ENCODE measurements at places on chromosomes 2 and 18.

DNA sequence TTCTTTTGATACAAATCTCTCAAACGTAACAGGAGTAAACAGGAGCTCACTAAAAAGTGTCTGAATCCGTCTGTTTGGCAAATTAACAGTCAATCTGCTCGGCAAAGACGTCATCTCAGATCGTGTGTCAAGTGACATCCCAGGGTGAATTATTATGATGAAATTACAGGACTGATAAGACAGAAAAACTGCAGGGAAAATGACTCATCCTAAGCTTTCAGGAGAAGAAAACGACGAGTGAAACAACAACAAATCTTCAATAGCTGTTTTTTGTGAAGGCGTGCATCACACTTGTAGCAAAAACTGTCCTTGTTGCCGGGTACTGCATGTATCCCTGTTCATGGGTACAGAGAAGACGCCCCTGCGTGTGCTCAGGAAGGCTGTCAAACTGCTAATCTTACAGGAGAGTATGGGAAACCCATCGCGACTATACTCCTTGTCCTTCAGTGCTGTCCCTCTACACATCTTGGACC lies 24.9 kb downstream of the EPB41L3 start:
- DNase-seq: no peak

DNA sequence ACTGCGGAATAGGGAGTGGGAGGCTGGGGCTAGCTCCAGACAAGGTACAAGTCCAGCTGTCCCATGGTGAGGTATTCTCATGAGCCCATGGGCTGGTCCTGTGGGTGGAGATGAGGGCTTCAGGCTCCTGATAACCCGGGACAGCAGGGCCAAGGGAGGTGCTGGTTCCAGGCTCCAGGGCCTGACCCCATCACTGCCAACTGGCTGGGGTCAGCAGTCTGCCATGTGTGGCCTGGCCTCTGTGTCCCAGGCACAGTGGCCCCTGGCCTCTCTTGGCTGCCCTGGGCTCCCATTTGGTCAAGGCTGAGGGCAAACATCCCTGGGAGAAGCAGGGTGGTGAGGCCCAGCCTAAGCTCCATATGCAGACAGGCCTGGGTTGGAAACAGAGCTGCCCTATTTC lies 966 bp upstream of the OXER1 start:
- no peak for DNase-seq

DNA sequence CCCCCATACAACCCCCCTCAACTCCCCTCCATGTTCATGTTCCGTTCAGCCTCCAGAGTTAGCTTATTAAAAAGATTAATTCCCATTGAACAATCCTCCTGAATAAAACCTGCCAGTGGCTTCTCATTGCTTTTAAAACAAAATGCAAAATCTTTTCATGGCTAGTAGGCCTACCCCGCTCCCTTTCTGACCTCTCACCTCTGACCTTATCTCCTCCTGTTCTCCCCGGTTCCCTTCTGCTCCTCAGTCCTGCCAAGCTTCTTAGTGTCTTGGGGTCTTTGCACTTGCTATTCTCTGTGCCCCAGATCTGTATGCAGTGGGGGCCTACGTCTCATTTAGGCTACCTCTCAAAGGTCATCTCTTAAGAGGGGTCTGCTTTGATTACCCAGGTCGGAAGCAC lies 64.3 kb downstream of the RHOB start:
- DNase-seq: no peak

DNA sequence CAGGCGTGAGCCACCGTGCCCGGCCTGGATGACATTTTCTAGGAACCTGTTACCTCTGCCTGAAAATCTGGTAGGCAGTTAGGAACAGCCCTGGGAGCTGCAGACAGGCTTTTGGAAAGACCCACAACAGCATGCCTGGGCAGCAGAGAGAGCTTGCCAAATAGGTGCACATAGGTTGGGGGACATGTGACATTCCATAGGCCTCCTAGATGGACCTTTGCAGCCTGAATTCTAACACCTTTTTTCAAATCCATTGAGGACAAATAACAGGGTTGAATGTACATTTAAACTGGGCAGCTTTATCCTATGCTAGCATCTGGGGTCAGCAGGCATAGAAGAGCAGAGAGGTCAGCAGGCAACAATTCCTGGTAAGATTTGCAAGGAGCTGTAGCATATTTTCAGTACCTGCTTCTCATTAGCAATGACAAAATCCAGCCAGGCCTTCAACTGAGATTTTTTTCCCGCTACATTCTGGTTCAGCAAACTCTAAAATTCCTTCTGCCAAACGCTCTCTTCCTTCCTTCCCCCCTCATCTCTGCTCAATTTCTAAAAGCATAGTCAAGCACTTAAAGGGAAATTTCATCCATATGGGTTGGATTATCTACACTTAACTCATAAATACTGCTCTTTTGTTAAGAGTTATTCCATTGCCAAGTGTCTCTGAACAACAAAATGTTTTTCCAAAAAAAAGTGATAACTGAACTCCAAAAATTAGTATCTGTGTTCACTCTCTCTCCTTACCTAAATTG lies 75.2 kb downstream of the SOWAHC start:
- DNase-seq: no peak

DNA sequence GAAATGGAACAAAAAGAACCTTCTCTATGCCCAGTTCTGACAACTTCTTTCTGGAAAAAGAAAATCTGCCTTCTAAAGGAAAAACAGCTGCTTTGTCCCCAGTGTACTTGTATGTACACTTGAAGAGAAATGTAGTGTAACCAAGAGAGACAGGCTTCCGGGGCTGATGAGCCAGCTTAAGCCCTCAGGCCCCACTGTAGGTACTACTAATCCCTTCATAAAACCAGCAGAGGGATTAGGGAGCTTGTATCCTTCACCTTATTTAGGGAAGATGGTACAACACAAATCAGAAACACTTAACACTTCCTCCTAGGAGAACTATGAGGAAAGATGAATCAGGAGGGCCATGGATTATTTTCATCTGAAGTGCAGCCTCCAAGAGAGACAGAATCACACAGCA lies 18.8 kb upstream of the SUCLG1 start:
- no peak for DNase-seq

- no peak for DNase-seq
Measured at GRCh38 chr2:107595285-107595684, 231.4 kb upstream of the RGPD4 start.

- DNase-seq: no peak
Measured at GRCh38 chr2:218072478-218073024, 3.5 kb downstream of the RUFY4 start.

GRCh38 chr18:51506811-51507210 lies 309.3 kb upstream of the MEX3C start:
- no peak for DNase-seq

DNA sequence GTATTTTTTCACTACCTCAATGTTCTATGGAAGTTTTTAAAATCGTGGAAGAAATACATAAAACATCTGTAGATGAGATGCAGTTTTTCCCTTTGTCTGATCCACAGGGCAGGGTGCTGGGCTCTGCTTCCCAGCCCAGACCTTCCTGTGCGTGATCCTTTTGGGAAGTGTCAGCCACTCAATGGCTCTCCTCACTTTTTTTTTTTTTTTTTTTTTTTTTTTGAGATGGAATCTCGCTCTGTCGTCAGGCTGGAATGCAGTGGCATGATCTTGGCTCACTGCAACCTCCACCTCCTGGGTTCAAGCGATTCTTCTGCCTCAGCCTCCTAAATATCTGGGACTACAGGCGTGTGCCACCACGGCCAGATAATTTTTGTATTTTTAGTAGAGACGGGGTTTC lies 32.8 kb downstream of the SOWAHC start:
- no peak for DNase-seq

GRCh38 chr18:35083174-35083712 lies 42.0 kb downstream of the MAPRE2 start:
- DNase-seq: no peak

DNA sequence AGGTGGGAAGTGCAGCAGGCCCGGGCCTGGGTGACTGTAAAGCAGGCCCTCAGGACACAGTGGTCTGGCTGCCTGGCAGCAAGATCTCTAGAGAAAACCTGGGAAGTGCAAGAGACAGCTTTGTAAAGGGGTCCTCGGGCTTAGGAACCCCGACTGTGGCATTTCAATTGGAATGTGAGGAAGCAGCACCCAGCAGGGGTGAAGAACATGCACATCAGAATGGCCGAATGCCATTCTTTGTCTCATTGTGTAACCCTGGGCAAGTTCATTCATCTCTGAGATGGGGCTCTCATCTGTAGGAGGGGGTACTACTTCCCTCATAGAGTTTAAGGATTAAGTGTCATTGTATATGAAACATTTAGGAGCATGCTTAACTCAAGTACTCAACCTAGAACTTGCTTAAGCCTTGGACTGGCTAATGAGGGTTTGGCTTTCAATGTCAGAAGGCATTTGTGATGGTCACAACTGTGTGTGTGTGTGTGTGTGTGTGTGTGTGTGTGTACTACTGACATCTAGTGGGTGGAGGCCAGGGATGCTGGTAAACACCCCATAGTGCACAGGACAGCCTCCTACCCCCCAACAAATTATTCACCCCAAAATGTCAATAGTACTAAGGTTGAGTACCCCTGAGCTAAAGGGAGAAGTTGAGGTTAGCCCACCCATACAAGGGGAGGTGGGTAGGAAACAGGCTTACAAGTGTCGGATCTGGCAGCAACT lies 29.3 kb downstream of the MEX3C start:
- DNase-seq: no peak

GRCh38 chr2:139631966-139632365 lies 851.8 kb upstream of the NXPH2 start:
- no peak for DNase-seq

DNA sequence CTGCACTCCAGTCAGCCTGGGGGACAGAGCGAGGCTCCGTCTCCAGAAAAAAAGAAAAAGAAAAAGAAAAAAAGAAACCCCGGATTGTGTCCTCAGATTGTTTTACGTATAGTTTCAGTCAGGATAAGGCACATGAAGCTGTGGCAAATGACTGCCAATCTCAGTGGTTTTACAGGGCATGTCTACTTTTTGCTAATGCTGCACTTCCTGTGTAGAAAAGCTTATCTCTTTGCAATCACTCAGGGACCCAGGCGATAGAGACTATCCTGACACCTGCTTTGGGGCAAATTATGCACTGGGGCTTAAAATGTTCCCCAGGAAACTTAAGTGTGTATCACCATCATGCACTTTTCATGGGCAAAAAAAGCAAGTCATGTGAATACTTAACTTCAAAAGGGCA lies 103.7 kb upstream of the MEIS1 start:
- no peak for DNase-seq

DNA sequence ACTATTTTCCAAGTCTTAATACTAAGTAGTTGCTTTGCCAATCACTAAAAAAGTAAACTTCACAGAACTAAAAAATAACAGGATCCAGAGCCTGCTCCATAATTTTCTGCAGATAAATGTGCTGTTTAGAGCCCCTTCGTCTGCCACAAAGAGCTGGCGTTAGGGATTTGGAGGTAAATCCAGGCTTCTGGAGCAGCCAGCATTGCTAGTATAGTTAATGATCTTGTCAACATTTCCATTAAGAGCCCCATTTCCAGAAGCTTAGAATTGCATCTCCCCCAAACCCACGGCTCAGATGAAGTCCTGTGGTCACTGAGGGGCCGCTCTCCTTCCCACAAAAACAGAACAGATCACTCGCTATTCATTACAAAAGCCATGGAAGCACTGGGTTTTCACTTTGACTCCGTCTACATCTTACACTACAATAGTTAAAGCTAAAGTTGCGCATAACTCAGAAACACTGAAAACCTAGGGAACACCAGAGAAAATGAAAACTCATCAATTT lies 41.9 kb downstream of the ZNF516 start:
- no peak for DNase-seq

DNA sequence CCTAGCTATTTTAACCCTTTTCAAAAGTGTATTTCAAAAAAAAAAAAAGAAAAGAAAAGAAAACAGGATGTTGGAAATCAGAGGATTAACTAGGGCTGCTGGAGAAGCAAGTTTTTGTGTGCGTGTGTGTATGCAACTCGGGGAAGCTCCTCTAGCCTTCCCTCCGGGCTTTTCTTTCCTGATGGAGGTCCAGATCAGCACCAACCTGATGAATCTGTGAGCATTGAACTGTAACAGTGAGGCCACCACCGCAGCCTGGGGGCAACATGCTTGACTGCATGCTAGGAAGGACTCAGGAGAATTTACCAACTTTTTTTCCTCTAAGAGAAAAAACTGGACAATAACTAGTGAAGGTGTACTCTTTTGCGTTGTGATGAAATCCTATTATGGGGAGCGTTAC lies 2.3 kb downstream of the OBSL1 start:
- no peak for DNase-seq

DNA sequence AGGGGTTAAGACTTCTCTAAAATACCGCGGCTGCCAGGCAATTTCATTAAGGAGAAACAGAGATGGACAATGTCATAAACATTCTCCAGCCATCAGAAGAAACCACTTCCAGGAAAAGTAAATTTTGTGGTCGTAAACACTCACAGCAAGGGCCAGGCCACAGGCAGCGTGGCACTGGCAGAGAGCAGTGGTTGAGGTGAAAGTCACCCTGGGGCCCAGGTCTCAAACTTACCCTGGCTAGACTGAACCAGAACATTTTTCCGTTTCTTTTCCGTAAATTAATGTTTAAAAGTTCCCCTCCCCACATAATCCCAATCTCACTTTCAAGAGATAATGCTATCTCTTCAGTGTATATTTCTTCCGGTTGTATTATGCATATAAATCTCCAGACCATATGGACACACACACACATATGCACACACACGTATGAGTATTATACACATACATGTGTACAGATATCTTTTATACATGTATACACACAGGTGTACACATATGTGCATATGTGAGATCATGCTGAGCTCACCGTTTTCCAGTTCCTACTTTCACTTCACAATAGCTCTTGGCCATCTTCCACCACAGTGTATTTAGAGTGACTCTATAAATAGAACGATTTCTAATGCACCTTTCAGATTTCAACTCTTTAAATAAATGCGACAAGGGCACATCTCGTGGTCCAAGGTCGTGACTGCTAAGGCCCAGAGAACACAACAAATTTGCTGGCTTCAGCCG lies 90.1 kb downstream of the MALT1 start:
- DNase-seq: no peak

DNA sequence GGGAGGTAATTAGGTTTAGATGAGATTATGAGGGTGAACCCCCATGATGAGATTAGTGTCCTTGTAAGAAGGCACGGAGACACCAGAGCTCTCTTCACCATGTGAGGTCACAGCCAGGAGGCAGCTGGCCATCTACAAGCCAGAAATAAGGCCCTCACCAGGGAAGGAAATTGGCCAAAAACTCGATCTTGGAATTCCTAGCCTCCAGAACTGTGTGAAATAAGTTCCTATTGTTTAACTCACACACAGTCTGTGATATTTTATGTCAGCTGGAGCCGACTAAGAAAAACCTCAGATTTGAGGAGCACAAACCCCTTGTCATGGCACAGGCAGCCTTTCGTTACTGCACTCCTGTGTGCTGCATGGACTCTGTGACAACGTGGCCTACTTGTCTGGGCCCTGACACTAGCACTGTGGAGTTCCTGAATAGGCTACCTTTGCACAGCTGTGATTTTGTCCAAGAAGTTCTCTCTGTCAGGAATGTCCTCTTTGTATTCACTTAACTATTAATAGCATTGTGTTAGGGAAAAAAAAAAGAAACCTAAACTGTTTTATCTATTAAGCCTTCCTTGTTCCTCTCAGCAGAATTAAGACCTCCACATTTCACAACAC lies 319.8 kb downstream of the TDRD15 start:
- DNase-seq: no peak

DNA sequence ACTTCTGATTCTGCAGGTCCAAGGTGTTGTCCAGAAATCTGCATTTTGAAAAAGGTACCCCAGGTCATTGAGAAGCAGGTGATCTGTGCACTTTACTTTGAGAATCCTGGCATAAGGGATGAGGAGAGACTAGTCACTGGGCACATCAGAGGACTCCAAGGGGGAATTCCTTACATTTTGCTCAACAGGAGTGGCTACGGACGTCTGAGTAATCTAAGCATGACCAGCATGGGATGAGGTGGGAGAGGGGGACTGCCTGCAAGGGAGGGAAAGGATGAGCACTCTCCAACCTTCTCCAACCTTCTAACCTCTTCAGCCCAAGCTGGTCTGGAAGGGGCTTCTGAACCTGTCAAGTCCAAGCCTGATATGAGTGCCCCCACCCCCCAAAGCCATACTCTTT lies 55.5 kb downstream of the MARCHF4 start:
- DNase-seq: no peak

All from omental fat pad (tissue), 4 donors.